ENCODE measurements at places on chromosomes 3 and 15.

- DNase-seq, result no peak
Observed at GRCh38 chr15:45205192-45205591, 17.4 kb upstream of the SHF start.

GRCh38 chr3:139710212-139710611 lies 32.4 kb upstream of the NMNAT3 start:
- DNase-seq, result no peak

DNA sequence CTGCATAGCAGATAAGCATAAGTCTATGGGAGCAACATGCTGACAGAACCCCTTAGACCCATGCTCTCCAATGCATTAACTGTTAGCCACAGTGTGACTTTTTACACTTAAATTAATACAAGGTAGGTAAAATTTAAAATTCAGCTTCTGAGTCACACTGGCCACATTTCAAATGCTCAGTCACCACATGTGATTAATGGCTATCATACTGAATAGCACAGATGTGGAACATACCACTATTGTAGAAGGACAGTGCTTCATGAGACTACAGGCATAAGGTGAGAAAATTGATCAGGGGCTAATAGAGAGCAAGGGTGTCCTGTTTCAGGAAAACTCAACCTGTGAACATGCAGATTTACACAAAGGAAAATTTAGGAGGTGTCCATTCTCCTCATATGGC lies 357.0 kb upstream of the SEMA6D start:
- no peak for DNase-seq

GRCh38 chr3:156148345-156148945 lies 28.1 kb downstream of the KCNAB1 start:
- no peak for DNase-seq

DNA sequence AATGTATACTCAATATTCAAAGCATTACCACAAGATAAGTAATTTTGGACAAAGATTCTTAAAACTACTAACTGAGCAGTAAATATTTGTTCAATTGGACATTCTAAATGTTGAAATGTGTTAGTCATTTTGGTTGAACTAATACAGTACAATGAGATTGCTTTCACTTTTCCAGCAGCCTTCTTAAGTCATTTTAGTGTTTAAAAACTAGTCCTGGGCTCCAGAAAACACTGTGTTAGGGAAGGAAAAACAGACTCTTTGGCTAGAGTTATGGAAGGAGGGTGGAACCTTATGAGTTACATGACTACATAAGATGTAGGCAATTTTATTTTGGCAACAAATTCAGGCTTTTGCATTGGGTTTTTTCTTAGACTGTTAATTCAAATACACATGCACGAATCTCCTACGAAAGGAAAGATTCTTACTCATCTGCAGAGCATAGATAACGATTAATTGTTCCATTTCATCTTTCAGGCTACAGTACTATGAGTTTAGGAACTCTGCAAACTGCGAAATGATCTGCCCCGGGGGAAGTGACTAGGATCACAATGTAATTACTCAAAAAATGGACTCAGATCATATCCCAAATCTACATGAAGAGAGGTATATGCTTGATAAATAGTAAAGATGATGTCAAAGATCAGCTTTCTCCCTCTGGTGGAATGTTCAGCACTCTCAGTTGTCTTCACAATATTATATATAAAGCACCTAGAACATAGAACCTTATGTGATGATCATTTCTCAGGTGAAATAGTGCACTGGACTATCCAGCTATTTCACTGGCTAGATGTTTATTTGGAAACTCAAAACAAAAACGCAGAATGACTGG lies 492.8 kb upstream of the MDFIC2 start:
- DNase-seq, result no peak

DNA sequence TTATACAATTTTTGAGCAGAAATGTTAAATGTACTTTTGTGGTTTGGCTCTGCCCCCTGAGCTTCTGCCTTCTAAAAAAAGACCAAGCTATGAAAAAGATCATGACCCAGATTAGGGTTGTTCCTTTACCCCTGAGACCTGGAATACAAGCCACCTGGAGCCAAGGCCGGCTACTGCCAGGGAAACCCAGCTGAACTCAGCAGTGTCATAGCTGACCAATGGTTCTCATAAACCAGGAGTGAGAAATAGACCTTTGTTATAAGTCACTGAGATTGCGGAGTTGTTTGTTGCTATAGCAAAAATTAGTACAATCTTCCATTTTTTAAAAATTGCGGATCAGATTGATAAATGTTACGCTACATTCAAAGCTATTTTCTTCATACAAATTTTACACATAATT lies 1261.7 kb downstream of the ROBO1 start:
- no peak for DNase-seq

DNA sequence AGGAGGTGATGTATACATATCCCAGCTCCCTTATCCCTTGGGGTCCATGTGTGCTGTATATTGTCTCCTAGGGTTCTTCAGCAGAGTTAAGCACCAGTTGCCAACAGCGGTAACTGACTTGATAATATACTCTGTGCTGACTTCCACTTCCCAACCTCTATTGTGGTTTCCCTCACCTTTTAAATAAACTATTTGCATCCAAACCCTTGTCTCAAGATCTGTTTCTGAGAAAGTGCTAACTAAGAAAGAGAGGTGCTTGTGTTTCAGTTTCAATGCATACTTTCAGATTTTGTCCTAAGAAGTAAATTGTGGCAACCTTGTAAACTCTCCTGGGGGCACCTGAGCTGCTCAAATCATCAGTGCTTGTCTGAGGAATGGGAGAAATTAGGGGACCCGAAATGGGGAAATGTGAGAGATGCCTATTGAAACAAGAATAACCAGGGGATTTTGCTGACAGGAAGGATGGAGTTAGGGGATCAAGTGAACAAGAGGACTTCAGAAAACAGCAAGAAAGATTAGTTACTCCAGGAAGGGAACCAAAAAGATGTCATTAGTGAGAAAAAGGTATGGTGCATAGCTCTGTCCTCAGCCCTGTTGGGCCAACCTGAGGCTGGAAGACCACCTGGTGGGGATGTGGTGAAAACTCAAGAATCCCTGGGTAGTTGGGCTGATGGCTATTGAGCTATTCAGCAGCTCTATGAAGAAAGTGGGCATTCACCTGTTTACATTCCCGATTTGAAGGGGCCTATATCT lies 50.9 kb upstream of the MRPL3 start:
- no peak for DNase-seq

GRCh38 chr3:71582612-71583565 lies 639 bp downstream of the FOXP1 start:
- no peak for DNase-seq

- DNase-seq, result no peak
Observed at GRCh38 chr15:80160570-80161156, 7.9 kb downstream of the FAH start.

DNA sequence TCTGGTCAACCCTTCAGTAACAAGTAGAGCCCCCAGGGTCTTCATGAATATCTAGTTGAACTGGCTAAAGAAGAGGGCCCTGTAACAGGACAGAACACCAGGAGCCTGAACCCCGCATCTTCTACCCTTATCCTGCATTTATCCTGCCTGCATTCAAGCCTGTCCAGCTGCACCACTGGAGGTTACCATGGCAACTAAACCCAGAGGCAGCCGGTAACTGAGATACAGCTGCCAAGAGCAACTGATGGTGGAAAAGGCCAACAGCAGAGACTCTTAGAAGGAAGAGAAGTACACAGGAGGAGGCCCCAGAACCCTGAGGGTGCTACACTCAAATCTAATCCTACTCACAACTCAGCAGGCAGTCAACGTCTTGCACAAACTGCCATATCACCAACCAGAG lies 3.7 kb upstream of the PRKAR2A start:
- no peak for DNase-seq

DNA sequence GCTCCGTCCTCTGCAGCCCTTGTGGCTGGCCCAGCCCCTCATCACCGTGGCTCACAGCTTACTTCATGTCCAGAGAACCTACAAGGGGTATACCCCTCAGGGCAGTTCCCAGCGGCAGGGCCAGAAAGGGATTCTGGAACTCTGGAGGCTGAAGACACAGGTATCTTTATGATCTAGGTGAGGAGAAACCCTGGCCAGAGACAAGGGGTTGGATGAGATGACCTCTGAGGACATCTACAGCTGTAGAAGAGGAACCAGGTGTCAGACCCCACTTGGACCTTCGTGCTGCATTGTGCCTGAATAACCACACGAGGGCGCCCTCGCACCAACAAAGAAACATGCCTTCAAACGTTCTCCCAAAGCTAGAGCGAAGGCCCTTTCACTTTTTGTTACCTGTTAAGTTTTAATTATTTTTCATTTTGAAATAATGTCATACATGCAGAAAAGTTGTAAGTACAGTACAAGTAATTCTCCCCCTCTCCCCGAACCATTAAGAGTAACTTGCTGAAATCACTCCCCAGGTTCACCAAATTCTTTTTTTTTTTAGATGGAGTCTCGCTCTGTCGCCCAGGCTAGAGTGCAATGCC lies 118.7 kb upstream of the SMAD3 start:
- DNase-seq, result peak; percentile 48

- no peak for DNase-seq
Observed at GRCh38 chr15:99917252-99917651, 184.0 kb upstream of the LYSMD4 start.

DNA sequence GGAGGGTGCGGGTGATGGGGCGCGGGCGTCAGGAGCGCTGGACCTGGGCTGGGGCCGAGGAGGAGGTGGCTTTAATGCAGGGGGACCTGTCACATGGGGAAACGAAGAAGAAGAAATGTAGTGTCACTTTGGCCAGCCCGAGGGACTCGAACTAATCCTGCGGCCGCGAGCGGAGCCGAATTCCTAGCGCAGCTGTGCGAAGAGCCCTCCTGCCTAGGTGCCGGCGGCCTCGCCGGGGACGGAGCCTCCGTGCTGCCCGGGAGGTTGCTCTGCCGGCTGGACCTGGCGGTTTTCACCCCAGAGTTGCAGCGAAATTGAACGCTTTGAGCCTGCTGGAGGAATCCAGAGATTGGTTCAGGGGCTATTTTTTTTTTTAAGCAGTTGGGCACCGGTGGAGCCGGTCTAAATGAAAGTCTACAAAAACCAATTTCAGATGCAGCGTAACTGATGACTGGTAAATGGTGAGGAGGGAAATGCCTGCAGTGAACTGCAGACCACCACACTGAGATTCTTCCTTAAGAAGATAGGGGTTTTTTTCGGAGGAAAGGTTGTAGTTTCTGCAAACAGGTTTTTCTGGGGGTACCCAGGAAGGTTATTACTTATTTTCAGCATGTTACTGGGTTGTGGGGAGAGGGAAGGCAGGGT lies 662 bp downstream of the TMEM108 start:
- DNase-seq, result no peak

DNA sequence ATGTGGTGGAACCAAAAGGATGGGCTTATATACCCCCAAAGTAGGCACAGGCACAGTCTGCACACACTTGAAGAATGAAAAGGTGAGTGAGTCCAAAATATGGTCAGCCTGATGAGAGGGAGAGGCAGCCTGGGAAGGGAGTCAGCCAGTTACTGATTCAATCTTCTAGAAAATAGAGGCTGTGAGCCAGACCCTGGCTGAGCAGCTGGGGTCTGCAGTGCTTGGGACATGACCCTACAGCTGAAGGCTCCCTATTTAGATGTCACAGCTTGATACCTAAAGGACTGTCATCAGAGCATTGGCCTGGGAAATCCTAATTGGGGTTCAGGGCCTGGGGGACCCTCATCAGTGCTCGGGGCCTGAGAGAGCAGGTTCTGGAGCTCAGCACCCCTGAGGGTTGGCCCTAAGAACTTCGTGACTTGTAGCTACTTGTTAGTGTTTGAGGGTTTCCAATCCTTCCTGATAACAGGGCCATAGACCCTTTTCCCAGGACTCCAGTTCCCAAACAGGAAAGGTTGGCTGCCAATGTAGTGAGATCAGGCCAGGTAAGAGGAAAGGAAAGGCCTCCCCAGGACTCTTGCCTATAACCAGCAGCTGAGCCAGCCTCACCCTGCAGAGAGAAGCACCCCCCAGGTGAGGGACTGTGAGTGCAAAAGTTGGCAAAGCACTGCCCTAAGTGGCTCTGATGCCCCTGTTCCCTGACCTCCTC lies 54.7 kb upstream of the SLCO2A1 start:
- no peak for DNase-seq

DNA sequence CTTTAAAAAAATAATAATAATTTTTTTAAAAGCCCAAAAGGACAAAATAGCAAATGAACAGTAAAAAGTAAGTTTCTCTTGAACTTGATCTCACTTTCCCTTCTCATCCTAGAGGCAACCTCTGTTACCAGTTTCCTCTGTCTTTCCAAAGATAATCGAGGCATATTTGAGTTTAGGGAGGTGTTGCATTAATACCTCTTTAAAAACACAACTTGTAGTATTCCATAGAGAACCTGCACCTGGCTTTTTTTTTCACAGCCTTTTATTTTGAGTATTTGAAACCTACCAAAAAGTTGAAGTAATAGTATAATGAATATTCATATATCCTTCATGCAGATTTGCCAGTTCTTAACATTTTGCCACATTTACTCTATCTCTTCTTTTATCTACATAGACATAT lies 9.1 kb downstream of the CSK start:
- no peak for DNase-seq

DNA sequence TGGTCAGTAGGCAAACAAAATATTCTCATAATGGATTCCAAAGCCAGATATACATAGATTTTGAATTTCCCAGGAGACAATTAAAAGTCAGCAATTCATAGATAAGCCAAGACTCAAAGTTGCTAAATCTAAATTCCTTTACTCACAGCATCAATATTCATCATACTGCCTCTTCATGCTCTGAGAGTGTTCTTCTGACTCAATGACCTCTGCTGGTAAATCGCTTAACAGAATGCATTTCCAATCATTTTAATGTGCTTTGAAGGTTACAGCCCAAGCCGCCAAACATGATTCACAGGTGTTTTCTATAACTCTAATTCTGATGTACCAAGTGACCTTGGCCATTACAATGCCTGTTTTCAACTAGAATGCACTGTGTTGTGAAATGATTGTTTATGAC lies 24.2 kb upstream of the SLC4A7 start:
- DNase-seq, result no peak

DNA sequence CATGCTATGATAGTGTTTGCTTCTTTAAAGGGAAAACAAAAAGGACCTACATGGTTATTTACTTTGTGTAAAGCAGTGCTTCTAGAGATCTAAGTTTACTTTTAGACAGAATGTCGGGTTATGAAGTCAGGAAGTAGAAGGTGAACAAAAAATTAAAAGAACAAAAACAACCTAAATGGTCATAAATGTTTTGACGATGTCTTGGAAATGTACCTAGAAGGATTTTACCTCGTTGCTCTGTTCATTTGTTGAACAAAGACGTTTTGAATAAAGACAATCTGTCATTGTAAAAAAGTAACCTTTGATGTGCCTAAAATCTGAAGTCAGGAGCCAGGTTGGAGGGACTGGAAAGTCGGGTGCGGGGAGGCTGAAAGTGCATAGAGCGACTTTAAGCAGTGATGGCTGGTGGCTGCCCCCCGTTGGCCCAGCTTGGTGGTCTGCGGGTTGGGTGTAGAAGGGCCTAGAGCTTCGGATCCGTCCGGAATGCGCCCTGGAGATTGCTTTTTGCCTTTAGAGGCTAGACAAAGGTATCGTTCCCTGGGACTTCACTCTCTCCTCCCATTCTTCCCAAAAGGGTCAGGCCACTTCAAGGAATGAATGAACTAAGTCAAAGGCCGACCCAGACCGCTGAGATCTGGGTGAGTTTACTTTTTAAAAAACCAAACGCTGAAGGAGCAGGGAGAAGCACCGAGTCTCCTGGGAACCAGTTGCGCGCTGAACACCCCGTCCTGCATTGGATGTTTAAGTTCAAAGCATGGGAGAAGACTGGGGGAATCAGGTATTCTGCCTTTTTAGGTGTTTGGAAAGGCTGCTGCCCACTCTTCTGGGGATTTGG lies 2.1 kb downstream of the SOX14 start:
- no peak for DNase-seq
